Tongue (tissue), 3 donors: ENCODE measurements at places on chromosomes 13 and 19. TPM values are rescaled to one million over a fixed set of nuclear protein-coding genes. Genes with fewer than 3 reads are reported as not detected.

CEBPG gene
- 31.9 TPM for total RNA-seq

FGF21 gene
- total RNA-seq = not detected

LYPD5 gene
- total RNA-seq = 1.6 TPM

ZNF132 gene
- total RNA-seq = 7.0 TPM

FLT3LG gene
- 2.5 TPM for total RNA-seq

SIGLEC5 gene
- not detected for total RNA-seq

SMAD9 gene
- total RNA-seq = 19.5 TPM

IFNL4 gene
- not detected for total RNA-seq

SERPINE3 gene
- not detected for total RNA-seq
